Brain microvascular endothelial cell (primary cell): ENCODE measurements at places on chromosomes 3 and 15.
A peak's percentile ranks its signal among the peaks of the same experiment; 100 is the strongest.

DNA sequence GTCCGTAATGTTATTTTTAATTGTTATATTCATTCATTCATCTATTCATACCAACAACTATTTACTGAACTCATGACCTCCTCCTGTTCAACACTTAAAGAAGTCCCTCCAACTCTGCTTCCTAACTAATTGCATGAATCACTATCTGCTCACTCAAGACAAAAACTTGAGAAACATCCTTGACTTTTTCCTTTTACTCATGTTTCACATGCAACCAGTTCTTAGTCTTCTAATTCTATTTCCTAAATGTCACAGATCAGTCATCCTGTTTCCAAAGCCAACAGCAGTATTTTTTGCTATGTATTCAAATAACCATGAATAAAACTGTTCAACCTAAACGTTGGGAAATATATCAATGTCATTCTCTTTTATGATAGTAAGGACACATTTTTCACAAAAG, 124.6 kb upstream of the GBE1 start:
- no peak for DNase-seq

DNA sequence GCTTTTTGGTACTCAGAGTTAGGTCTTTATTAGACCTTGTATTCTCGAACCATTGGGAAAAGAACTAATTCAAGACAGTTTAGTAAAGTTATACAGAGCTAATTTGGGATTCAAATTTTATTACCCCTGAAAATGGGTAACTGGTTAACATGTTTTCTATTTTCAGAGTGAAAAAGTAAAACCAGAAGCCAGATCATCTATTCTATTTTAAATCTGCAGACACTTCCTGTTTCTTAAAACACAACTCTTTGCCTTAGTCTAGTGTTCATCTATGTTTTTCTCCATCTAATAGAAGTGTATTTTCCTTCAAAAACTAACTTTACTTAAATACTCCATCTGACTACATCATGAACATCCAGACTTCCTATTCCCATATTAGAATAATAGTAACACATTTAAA, 113.4 kb downstream of the CCNL1 start:
- DNase-seq, result no peak

- peak; percentile 39 for DNase-seq
These were observed 379.0 kb upstream of the TPRG1 start for GRCh38 chr3:188792793-188793192.

DNA sequence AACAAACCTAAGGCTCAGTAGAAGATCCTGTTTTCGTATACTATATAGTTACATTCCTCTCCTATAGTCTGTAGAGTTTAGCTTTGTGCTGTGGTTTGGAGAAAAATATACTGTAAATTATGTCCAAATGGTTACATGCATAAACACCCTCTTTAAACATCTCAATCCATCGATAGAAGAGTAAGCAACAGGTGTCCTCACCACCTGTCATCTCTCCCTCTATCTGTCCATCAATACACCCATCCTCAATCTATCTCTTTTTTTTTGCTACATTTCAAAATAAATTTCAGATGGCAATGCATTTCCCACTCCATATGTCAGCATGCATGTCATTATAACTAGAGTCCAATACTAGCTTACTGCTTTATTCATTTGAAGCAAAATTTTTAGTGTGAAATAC, 21.0 kb upstream of the GABRG3 start:
- no peak for DNase-seq

DNA sequence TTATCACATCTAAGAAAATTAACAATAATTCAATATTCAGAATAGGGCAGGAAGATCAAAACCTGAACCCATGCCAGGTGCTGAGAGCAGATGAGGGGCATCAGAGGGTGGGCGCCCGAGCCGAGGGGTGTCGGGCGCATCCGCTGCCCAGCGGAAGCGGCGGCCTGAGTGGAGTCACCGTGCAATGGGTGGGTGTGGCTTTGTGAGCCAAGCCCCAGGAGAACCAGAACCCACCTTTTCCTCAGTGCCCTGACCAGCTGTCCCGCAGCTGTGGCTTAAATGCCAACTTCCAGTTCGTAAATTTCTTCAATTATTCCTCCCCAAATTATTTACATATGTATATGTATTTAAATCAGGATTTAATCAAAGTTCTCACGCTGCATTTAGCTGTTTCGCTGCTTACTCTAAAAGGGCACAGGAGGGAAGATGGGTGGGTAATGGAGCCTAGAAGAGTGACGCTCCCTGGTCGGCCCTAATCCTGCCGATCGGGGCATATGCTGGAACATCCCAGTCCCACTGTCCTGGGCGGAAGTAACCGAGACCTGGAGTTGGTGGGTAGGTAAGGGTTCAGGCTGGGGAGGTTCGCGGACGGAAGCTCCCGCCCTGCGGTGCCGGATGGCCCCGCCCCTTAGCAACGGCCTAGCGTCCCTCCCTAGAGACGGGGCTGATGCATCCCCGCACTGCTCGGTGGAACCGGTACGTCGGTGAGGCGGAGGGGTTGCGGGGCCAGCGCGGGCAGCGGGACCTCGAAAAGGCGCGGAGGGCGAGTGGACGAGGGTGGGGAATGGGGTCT, 1.3 kb downstream of the DNAH1 start:
- no peak for DNase-seq

GRCh38 chr3:156920399-156920798, 94.2 kb downstream of the LEKR1 start:
- DNase-seq, result no peak

DNA sequence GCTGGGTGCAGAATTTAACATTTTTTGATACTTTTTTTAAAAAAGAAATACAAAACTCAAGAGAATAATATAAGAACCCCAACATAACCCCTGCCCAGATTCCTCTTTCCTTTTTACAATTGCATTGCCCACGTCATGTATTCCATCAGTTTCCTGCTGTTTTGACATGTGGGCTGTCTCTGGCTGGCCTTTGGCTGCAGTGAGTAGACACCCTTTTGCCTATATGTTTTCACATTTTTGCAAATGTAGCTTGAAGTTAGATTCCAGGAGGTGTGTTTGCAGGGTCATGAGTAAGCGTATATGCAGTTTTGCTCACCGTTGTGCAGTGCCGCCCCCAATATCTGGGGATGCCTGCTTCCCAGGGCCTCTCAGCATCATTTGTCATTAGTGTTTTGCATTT, 28.0 kb upstream of the ATP10A start:
- DNase-seq, result no peak

GRCh38 chr3:25416176-25416575, 11.9 kb upstream of the RARB start:
- no peak for DNase-seq

GRCh38 chr3:7854266-7854665, 647.4 kb upstream of the LMCD1 start:
- DNase-seq, result no peak

- no peak for DNase-seq
These were observed 22.6 kb downstream of the DNASE1L3 start for GRCh38 chr3:58188173-58188564.

DNA sequence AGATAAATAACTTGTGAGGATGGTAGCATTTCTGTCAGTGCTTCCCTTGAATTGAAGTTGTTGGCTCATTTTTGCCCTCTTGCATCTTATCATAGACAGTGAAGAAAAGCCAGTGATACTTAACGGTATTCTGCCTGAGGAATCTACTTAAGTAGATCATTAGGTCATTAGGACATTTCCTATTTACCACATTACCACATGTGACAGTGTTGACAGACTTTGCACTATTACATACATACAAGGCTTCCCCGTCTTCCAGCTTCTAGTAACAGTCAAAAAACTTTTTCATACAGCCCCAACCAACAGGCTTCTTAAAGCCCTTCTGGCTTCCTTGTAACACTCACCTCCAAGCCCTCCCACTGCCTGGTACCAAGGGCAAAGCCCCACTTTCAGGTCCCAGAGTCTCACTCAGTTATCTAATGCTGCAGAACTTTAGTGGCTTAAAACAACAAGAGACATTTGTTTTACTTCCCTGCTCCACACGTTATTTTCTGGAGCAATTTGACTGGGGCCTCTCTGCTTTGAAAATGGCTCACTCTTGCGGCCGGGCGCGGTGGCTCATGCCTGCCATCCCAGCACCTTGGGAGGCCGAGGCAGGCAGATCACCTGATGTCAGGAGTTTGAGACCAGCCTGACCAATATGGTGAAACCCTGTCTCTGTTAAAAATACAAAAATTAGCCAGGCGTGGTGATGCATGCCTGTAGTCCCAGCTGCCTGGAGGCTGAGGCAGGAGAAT, 40.0 kb downstream of the ASB7 start:
- no peak for DNase-seq

- no peak for DNase-seq
These were observed 116.9 kb upstream of the EIF1B start for GRCh38 chr3:40192628-40193027.

GRCh38 chr15:65655026-65655425, 33.3 kb downstream of the SLC24A1 start:
- DNase-seq, result peak; percentile 16

- DNase-seq, result no peak
These were observed 4.7 kb downstream of the UNC45A start for GRCh38 chr15:90939756-90940155.

DNA sequence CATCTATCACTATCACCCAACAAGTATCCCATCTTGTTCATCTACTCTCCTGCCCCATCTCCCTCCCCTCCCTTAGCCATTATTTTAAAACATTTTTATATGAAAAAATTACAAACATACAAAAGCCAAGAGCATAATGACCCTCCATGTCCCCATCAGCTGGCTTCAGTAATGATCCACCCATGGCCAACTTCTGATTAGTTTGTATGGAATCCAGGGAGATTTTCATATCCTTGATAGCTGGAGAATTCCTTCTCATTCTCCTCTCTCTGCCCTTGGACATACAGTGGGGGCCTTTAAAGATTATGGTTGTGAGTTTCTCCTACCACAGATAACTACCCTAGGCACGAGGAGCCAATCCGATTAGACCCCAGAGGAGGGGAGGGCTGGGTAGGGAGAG, 40.2 kb downstream of the IRAK2 start:
- no peak for DNase-seq

DNA sequence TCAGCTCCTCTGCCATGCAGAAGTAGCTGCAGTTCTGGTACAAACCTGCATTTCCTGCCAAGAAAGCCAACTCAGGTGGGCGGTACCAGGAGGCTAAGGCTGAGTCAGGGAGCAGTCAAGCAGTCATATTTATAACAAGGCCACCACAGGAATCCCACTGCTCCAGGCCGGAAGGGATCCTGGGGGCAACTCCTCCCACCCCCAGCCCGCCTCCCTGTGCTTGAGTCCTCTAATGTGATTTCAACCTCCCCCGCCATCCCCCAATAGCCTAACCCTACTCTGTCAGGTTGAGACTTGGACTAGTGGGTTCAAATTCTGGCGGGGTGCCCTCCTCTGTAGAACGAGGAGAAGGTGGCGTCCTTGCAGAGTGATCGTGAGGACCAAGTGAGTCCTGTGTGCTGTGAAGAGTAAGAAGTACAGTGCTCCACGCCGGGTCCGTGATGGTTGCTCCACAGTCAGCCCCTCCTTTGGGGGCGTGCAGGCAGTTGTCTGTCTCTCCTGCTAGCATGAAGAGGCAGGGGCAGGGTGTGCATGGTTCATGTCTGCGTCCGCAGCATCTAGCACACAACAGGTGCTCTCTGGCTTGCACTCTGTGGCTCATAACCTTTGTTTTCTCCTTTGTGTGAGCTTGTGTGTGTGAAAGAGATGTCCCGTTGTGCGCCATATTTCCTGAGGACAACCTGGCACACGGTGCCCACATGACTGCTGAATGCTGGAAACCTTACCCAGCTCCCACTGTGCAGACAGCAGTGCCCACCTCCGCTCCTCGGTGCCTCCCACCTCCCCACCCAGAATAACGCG, 78.3 kb downstream of the SMAD6 start:
- peak; percentile 72 for DNase-seq

- DNase-seq, result no peak
These were observed 161.3 kb downstream of the GREM1 start for GRCh38 chr15:32878869-32879805.

GRCh38 chr15:39472621-39473297, 108.1 kb upstream of the THBS1 start:
- peak; percentile 92 for DNase-seq

- DNase-seq, result no peak
These were observed 80.9 kb upstream of the FAM98B start for GRCh38 chr15:38373016-38373415.

- DNase-seq, result no peak
These were observed 76.1 kb downstream of the ISG20 start for GRCh38 chr15:88714782-88715372.

- DNase-seq, result no peak
These were observed 13.5 kb downstream of the CMTM7 start for GRCh38 chr3:32405155-32405554.

GRCh38 chr3:51382076-51382745, 2.9 kb upstream of the MANF start:
- DNase-seq, result no peak

DNA sequence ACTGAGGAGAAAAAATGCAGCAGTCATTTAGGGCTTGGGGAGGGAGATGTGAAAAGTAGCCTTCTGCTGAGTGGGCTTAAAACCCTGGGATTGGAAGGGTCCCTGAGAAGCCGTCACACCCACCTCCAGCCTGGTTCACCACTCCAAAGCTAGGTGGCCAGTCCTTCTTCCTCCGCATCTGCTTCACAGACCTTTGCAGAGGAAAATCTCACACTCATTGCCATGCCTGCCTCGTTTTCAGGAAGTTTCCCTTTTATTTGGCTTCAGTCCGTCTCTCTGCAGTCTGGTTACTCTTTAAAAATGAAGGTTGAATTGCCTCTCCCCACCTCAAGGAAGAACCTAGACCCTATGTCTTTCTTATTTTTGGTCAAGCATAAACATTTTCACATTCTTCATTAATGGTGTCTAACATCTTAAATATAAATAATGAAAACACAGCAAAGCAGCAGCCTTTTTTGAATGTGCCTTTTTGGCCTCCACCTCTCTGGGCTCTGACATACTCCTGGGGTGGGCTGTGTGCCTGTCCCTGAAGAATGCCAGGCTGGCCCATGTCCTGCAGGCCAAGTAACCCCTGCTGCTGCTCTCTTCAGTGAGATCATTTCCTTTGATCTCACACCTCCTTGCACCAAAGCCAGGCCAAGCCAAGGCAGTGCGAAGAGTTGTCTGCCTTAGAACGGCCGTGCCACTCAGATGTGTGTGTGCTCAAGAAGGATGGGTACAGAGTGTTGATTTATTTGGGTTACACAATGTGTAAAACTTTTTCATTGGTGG, 11.0 kb downstream of the MRAS start:
- no peak for DNase-seq

DNA sequence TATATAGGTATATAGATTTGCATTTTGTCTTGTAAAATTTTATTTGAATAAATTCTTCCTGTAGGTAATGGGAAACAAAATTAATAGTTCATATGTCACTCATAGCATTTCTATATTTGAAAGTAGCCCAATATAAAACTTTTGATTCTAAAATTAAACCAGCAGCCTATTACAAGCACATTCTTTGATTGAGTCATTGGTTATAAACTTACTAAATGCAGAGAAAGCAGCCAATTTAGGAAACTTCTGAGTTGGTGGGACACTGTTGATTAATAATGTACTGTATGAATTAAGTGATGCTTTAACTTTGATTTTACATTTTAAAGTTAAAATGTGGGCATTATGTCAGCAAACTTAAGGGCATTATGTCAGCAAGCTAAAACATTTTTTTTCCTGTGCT, 34.5 kb downstream of the NR1D2 start:
- DNase-seq, result no peak

DNA sequence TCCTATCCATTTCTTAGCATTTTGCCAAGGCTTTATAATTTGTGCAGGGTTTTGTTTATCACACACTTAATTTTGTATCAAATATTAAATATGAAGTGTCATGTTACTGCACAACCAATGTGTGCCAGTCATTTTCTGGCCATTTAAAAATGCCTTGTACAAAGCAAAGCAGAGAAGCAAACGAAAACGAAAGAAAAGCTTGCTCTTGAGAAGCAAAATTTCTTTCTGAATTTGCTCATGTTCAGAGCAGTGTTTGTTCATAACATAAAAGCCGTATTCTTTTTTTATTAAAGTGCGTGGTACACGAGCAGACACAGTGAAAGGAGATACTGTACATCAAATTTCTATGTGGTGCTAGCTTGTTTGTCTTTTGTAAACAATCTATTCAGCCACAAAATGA, 792.6 kb downstream of the NAALADL2 start:
- no peak for DNase-seq
